ENCODE measurements at places on chromosomes 2 and 18. TPM values are rescaled to one million over a fixed set of nuclear protein-coding genes. Genes with fewer than 3 reads are reported as not detected.

DNA sequence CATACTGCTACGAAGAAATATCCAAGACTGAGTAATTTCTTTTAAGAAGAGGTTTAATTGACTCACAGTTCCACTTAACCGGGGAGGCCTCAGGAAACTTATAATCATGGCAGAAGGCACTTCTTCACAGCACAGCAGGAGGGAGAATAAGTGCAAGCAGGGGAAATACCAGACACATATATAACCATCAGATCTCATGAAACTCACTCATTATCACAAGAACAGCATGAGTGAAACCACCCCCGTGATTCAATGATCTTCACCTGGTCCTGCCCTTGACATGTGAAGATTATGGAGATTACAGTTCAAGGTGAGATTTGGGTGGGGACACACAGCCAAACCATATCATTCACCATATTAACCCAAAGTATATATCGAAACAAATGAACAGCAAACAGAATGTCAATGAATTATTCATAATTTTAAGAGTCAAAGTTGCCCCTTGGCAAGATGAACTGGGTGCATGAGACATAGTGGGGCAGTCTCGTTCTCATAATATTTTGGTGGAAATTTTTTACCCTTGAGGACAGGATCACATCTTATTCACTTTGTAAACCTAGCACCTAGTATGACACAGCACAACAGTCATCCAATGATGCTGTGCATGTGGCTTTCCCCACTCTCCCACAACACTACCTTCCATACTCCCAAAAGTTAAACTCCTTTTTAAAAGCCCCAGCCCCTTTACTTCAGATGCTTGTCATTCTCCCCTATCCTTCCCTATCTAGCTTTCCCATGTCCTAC is 425.3 kb downstream of the ZEB2 start:
- no peak for DNase-seq
- peaks cover 2% of the 10 kb centered on the region for H3K36me3 ChIP-seq
- H3K27ac ChIP-seq: no peak overlapping the region
- no peak overlapping the region for H3K4me3 ChIP-seq

DNA sequence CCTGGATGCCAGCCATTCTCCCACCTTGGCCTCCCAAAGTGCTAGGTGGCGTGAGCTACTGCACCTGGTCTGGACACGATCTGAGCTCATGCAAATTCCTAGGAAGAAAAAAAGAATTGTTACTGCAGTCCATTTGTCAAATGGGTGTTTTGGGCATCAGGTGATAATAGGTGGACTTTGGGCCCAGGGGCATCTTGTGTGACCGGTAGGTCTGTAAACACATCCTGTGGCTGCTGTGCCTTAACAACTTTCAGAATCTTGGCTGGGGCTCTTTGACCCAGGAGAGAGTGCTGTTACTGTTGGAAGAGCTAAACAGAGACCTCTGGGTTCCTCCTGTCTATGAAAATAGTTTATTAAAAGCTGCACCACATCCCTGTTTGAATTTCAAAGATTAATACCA is 34.9 kb upstream of the TFCP2L1 start:
- H3K4me1 ChIP-seq: peaks cover 12% of the 10 kb centered on the region
- no peaks in the 10 kb centered on the region for H3K36me3 ChIP-seq
- H3K27ac ChIP-seq: peak overlapping the region; percentile 87

Gene CFAP65
- 0.67 TPM for total RNA-seq

Gene PSMA8
- 0.29 TPM for total RNA-seq

Gene RNU2-63P
- not detected for total RNA-seq

Data from progenitor cell of endocrine pancreas (in vitro differentiated cells).